Activated T-helper 17 cell treated with anti-CD3 and anti-CD28 coated beads, Interleukin-2, amount 50 U/mL, for 72 hours (primary cell): ENCODE measurements at places on chromosomes 5 and 9.

GRCh38 chr5:95718203-95718602 lies 12.9 kb upstream of the RHOBTB3 start:
- peak; percentile 82 for ATAC-seq

GRCh38 chr5:68251804-68252522 lies 36.4 kb downstream of the PIK3R1 start:
- no peak for ATAC-seq

GRCh38 chr9:7500521-7500920 lies 299.1 kb downstream of the DMAC1 start:
- no peak for ATAC-seq

DNA sequence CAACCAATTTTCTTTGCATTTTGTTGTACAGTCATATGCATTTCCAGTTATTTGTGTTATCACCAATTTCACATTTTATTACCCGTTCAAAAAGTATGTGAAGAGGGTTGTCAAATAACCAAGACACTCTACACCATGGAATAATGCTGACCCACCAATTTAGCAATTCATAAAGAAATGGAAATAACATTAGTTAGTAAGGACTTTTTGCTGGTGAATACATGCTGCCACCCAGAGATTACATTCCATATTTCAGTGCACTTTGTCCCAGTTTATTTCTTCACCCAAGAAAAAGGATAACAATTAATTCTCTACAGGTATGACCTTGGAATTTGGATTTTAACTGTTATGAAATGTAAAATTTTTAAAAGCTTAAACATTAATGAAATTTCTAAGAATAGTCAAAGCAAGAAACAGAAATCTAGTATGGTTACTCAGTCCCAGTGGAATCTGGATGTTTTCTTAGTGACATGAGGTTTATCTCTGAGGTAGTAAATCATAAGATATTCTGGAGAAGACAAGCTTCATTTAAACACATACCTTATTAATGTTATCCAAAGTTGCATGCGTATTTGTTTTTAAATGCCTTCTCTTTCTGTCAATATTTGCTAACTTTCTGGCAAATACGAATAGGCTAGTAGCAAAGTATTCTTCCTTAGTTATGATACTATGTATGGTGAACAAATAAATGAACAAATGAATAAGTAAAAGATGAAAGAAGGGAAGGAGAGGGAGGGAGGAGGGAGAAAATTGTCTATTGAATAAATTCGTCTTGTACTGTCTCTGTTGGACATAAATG lies 100.6 kb downstream of the CETN3 start:
- no peak for ATAC-seq

- no peak for ATAC-seq
Observed at GRCh38 chr5:19406576-19407365, 581.2 kb downstream of the CDH18 start.

- no peak for ATAC-seq
Observed at GRCh38 chr9:114324492-114324891, 1.6 kb downstream of the ORM1 start.

- no peak for ATAC-seq
Observed at GRCh38 chr9:34049630-34050384, 1.1 kb upstream of the UBAP2 start.

DNA sequence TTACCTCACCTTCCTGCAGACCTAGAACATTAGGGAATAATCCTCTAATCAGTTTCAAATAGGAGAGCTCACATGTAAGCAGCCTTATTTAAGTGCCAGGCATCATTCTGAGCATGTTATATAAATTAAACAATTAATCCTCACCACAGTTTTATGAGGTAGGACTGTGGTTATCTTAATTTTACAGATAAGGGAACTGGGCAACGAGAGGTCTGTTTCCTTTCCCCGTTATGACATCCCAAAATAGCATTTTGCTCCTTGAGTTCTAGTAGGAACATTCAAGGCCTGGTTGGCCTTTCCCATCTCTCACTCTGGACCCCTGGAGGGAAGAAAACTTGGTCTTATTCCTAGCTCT lies 19.1 kb upstream of the IFNB1 start:
- no peak for ATAC-seq

DNA sequence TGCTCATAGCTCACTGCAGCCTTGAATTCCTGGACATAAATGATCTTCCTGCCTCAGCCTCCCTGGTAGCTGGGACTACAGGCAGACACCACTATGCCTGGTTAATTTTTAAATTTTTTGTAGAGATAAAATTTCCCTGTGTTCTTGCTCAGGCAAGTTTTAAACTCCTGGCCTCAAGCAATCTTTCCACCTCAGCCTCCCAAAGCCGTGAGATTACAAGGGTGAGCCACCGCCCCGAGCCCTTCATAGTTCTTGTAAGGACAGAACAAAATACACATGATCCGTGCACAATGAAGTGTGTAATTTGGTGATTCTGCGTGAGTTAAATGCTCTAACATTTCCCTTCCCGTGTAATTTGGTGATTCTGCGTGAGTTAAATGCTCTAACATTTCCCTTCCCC lies 27.7 kb upstream of the MYO10 start:
- ATAC-seq, result no peak

GRCh38 chr5:171647043-171647903 lies 138.3 kb upstream of the SMIM23 start:
- ATAC-seq, result peak; percentile 60

GRCh38 chr9:109708451-109708945 lies 71.5 kb upstream of the PALM2AKAP2 start:
- ATAC-seq, result no peak

GRCh38 chr9:93166699-93167098 lies 17.2 kb upstream of the WNK2 start:
- ATAC-seq, result no peak

DNA sequence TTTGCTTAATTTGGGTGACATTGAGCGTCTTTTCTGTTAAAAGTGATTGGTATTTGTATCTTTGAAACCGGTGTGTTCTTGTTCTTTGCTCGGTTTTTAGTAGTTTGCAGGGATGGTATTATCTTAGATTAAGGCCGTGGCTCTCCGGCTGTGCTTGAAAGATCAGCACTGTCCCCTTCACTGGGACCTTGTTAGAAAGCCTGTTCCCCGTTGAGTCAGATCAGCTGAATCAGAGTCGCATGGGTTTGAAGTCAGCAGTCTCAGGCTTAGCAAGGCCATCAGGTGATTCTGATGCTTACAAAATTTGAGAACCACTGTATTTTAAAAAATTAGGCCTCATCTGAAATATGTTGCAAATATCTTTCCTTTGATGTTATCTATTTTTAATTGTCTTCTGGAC lies 5.0 kb downstream of the DIRAS2 start:
- no peak for ATAC-seq

DNA sequence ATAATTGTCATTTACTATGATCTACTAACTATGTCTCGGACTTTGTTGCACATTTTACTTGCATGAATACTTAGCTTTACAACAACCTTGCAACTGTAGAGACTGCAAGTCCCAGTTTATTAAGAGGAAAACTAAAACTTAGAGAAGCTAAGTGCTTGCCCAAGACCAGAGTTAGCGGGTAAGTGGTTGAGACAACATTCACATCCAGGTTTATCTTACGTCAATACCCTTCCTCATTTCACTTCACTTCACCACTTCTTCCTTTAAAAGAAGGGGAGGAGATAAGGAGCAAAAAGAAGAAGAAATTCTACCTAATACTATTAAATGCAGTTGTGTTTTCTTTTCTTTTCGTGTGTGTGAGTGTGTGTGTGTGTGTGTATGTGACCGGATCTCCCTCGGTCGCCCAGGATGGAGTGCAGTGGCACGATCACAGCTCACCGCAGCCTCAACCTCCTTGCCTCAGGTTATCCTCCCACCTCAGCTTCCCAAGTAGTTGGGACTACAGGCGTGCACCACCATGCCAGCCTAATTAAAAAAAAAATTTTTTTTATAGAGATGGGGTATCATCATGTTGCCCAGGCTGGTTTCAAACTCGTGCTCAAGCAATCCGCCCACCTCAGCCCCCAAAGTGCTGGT lies 37.4 kb downstream of the MEGF9 start:
- ATAC-seq, result no peak
